ENCODE measurements at places on chromosomes 3 and 15.

- no peak for DNase-seq
Measured at GRCh38 chr3:141955175-141955574, 78.7 kb downstream of the ATP1B3 start.

DNA sequence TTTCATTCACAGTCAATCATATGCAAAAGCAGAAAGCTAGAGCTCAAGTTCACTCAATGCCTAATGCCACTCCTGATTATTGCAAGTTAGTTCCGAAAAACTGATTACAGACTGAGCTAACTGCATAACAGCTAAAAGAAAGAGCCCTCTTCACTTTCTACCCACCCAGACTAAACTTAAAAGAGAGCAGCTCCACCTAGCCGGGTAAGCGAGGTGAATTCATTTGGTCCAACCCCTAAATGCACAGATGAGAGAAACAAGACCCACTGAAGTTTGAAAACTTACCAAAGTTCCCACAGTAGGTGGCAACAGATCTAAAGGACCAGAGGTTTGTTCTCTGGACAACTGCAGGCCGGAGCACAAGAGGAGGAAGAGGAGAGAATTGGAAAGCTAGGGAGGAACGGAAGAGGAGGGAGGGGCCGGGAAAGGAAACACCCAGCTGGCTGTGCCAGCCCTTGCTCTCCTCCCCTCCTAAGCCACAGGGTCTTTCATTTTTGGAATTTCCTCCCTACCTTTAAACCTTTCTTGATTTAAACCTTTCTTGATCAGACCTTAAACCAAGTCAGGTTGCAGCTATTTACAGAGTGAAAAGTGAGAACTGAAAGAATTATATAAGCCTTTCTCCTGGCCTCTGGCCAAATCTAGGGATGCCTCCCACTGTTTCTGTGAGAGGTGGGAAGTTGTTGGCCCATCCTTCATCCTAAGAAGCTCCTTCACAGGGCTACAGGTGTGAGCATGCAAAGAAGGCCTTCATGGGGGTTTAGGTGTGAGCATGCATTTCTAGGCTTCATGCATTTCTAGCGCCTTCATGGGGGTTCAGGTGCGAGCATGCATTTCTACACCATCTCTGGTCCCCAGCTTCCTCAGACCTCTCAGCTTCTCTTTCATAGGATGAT, 114.7 kb upstream of the LMOD3 start:
- no peak for DNase-seq

- no peak for DNase-seq
Measured at GRCh38 chr3:43695863-43696262, 5.1 kb downstream of the ABHD5 start.

- no peak for DNase-seq
Measured at GRCh38 chr3:194177141-194177540, 41.2 kb downstream of the HES1 start.

GRCh38 chr3:108406063-108406660, 104.2 kb downstream of the MYH15 start:
- no peak for DNase-seq

GRCh38 chr15:73944161-73945129, 18.2 kb downstream of the LOXL1 start:
- no peak for DNase-seq

DNA sequence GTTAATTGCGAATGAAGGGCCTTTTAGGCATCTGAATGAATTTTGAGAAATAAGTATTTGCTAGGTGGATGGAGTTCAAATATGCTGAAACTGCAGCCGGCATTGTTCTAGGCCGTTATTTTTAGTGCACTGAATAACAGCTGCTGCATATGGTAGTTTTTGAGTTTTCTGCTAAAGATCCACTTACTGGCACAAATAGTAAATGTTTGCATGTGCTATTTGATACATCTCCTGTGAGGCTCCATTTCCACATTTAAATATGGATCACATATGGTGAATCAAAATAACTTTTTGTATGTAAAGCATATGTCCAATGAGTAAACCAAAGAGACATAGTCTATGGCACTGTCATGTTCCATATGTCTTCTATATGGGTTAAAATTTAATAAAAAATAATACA, 56.7 kb upstream of the CNTN4 start:
- no peak for DNase-seq

GRCh38 chr15:83653639-83654378, at the start of gene ADAMTSL3:
TSS of gene ADAMTSL3 (plus strand) at chr15:83654123. CDS start at chr15:83655762, 1,639 bp downstream.
- no peak for DNase-seq

GRCh38 chr15:40075298-40076044, 33.2 kb downstream of the BMF start:
- no peak for DNase-seq

- DNase-seq: no peak
Measured at GRCh38 chr15:33810806-33811205, 157.5 kb upstream of the CHRM5 start.

GRCh38 chr3:72145506-72146380, 360.8 kb upstream of the PROK2 start:
- no peak for DNase-seq

DNA sequence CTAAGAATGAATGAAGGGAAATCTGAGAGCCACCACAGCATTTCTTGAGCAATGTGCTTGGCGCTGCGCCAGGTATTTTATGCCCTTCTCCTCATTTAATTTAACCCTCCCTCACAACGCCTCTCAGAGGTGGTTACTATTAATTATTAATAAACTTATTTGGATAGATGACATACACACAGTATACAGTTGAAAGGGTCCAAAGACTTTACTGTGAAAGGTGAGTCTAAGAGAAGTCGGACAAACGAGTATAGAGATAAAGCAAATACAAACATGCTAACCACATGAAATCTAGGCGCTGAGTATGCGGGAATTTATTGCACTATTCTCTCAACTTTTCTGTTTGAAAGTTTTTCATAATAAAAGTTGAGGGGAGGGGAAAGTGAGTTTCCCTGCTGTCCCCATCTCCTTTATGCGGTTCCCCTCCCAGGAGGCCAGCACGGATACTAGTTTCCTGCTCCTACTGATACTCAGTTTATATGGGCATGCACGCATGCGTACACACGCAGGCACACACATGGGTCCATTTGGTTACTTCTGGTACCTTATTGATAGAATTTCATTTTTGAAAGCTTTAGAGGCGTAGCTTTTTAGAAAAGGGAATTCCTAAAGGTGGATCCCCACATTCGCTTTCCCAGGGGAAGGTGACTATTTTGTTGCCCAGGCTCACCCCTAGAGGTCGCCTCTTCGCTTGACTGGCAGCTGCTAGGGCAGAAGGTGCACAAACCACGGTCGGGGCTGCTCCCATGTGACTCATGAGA, 28.5 kb upstream of the KCTD6 start:
- DNase-seq: peak; percentile 51
